Fibroblast of skin of right biceps (primary cell): ENCODE measurements at places on chromosomes 5 and 9.

- peak; percentile 28 for DNase-seq
Measured at GRCh38 chr5:151048526-151048925, 28.1 kb downstream of the GPX3 start.

DNA sequence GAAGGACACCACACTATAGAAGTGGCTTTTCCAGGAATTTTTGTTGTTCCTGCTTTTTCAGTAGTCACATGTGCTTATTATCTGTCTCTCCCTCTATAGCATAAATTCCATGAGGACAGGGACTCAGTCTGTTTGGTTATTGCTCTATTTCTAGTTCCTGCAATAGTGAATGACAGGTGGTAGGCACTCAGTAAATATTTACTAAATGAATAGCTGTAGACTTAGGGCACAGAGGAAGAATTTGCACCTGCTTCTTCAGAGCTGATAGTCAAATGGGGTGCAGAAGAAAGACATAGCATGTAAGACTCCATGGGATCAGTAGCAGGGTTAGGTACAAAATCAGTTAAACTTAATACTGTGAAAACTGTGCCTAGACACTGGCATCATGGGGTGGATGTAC is 580.2 kb downstream of the CCDC171 start:
- DNase-seq: no peak

GRCh38 chr5:75545131-75545530 is 33.4 kb downstream of the POLK start:
- no peak for DNase-seq

- no peak for DNase-seq
Measured at GRCh38 chr9:81193362-81194339, 495.7 kb downstream of the TLE1 start.

DNA sequence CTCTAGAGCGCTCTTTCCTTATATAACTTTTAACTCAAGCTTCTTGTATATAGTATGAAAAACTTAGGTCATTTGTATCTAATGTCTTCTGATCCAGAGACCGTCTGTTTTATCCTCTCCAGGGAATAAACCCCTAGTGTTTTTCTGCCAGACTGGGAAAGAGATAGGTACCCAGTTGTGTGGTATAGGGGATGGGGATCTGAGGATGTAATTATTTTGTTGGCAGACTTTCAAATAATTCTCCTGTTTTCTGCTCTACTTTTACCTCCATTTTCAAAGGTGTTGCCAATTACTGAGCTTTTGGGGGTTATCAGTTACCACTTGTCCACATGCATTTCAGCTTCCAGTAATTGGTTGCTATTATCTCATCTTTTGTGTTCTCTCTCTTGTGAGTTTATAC is 17.9 kb downstream of the CCDC171 start:
- no peak for DNase-seq

DNA sequence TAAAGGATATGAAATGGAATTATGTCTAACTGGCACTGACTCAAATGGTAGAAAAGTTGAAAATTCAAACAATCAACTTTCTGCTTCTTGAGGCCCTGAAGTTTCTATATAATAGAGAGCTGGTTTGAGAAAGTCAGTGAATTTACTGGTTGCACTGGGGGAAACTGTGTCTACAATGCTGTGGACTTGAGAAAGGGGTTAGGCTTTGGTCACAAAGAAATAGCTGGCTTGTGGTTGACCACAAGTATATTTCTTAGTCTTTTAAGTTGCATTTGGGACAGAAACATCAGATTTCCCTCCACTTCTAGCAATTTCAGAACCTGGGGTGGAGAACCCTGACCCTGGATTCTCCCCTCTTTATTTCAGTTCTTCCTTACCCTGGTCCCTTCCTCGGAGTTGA is 192.6 kb upstream of the ACTBL2 start:
- no peak for DNase-seq

DNA sequence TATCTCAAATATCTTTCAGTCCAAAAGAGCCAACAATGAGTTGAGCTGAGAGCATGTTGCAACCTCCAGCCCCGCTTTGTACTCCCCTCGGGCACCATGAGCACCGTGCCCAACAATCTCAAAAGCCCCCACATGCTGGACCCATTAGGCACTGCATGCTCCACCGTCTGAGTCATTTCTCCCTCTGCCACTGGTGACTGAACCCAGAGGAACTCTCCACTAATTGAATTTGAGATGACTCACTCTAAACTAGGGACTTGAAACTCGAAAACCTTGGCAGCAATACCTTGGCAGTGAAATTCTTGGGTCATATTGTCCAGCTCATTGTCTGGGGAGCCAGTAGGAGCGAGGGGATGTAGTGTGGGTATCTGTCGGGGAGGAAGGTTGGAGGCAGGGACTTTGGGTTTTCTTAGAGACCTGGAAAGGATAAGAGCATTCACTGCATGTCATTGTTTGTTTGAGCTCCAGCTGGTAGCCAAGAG is 49.9 kb upstream of the SLIT3 start:
- DNase-seq: peak; percentile 100

GRCh38 chr5:173175523-173175922 is 31.2 kb downstream of the BNIP1 start:
- no peak for DNase-seq

GRCh38 chr9:77887662-77888061 is 143.9 kb downstream of the GNAQ start:
- no peak for DNase-seq

DNA sequence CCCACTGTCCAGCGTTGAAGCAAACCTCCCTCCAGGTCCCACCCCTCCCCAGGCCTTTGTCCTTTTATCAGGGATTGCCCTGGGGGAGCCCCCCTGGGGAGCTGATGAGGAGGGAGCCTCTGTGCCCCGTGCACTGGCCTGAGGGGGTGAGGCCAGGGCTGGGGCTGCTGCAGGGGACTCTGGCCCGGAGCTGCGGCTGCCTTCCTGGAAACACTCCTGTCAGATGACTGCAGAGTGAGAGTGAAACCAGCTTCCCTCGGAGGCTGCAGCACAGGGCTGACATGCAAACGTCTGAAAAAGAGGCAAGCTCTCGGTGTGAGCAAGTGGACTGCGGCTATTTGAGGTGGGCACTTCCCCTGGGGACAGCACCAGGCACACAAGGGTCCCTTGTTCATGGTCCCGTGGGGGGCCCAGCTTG is 4.6 kb upstream of the TRAF2 start:
- no peak for DNase-seq

- no peak for DNase-seq
Measured at GRCh38 chr5:17992291-17992690, 358.0 kb downstream of the TAF11L14 start.

GRCh38 chr9:114121227-114122135 is 22.4 kb upstream of the KIF12 start:
- no peak for DNase-seq

DNA sequence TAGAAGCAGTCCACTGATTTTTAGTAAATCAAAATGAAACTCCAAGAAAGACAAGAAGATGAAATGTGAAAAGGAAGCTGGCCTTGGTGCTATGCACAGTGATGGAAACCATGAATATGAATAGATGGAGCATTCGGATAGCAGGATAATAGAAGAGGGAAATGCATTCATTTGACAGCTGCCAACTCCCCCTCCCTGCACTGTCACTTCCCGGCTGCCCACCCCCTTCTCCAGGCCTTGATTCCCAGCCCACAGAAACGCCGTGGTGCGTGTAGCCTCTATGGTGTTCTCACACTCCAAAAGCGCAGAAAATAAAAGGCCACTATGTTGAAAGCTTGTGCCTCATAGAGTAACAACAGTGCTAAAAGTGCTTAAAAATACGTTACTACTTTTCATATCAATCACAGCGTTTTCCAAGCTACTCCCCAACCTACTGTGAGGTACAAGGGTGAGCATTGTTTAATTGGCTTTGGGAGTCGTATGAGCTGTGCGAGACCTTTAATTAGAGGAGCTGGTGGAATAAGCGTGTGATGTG is 26.1 kb upstream of the IFNK start:
- no peak for DNase-seq

DNA sequence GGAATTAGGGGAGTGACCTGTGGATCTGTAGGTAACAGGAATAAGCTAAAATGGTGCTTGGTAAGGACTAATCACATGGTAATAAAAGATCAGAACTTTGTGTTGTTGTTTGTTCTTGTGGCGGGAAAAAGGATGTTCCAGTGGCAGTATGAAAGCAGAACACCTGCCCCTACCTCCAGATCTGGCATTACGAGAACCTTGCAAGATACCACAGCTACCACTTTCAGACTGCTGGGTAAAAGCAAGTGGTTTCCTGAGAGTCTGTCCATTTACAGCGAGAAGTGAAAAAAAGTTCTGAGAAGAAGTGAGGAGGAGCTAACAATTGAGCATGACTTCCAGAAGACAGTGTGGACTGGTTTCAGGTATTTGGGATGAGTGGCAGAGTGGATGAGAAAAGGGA is 252.5 kb downstream of the TLE4 start:
- DNase-seq: no peak

DNA sequence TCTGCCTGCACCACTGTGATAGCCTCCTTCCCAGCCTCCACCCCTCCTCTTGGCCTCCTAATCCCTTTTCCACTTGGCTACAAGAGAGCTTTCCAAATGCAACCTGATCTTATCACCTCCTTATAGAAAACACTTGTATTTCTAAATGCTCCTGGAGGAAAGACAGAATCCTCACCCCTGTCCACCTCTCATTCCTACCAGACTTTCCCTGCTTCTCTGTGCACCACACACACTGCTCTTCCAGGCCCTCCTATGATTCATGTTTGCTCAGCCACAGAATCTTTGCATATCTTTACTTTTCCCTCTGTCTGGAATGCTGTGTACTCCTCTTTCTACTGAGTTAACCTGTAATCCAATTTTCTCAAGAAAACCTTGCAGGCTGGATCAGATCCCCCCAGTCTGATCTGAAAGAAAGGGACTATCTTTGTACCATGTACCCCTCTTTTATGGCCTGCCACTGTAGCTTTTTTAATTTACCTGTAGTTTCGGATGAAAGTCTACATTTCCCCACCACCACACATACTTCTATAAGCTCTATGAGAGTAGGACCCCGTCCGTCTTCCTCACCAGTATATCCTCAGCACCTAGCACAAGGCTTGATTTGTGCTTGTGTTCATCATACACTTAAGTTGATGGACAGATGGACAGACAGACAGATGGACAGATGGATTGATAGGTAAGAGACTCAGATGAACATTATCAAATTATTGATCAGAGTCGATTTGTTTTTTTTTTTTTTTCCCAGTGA is 95.3 kb downstream of the GALNT10 start:
- DNase-seq: peak; percentile 85

GRCh38 chr5:86929123-86929766 is 311.5 kb downstream of the COX7C start:
- DNase-seq: no peak

- no peak for DNase-seq
Measured at GRCh38 chr5:149195337-149195887, 54.1 kb downstream of the ABLIM3 start.

DNA sequence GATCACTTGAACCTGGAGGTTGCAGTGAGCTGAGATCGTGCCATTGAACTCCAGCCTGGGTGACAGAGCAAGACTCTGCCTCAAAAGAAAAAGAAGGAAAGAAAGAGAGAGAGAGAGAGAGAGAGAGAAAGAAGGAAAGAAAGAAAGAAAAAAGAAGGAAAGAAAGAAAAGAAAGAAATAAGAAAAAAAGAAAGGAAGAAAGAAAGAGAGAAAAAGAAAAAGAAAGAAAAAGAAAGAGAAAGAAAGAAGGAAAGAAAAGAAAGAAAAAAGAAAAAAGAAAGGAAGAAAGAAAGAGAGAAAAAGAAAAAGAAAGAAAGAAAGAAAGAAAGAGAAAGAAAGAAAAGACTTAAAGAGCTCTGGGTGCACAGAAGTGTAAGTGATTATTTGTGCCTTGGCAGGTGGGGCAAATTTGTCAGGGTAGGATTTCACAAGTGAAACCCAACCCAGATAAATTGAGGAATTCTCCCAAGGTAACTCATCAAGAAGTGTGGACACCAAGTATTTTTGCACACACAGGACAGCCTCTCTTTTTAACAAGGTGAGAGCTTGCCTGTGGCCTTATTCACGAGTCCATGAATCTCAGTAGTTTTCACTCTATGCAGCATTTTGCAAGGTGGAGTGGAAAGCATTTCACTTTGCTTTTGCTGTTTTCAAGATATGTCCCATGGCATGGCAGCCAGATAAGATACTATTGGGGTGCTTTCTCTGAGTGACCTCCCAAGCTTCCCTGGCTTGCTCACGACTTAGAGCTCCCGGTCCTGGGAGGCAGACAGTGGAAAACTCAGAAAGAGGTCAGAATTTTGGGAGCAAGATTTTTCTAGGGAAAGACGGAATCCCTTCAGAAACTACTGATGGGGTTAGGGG is 57.8 kb downstream of the C9orf153 start:
- DNase-seq: no peak

DNA sequence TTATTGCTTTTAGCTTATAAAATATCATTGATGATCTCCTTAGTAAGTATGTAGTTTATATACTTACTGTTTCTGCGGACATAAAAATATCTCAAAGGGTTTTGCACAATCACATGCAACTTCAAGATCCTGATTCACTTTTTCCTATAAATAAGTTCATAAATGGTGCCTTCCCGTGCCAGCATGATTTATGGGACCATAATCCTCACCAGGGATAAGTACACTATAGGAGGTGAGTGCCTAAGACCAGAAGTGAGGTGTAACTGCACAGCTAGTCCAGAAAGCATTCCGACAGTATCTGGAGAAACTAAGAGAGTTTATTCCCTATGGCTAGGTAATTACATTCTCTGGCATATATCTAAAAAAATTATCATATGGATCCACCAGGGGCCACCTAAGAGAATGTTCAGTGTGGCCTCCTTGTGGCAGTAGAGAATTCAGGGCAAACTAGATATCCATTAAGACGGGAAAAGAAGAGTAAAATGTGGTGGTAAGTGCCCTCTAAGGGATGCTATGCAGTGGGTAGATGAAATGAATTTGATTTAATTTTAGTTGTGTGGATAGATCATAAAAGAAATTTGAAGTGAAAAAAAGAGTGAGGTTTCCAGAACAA is 402.5 kb upstream of the SLC24A2 start:
- no peak for DNase-seq

GRCh38 chr9:109556061-109556460 is 58.0 kb upstream of the PTPN3 start:
- DNase-seq: no peak

DNA sequence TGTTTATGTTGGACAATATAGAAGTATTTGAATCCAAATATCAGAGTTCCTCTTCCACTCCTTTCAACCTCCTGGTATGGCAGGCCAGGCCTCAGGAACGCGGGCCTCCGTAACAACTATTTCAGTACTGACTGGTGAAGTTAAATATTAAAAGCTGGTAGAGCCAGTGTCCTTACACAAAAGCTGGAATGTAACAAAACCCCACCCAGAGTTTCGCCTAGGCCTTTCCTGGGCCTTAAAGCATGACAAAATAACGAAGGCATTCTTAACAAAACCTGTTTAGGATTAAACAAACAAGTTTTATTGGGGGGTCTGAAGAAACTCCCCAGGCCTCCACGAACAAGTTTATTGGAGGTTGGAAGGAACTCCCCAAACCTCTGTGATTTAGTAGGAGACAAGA is 61.6 kb upstream of the GNE start:
- DNase-seq: no peak

GRCh38 chr5:11683666-11684065 is 220.6 kb downstream of the CTNND2 start:
- no peak for DNase-seq
